Activated naive CD8-positive, alpha-beta T cell treated with anti-CD3 and anti-CD28 coated beads, Interleukin-2, amount 50 U/mL, for 16 hours (primary cell): ENCODE measurements at places on chromosomes 6 and 20.

GRCh38 chr20:32965581-32966373 is 38.5 kb downstream of the SUN5 start:
- no peak for DNase-seq

- DNase-seq = no peak
Observed at GRCh38 chr20:37366743-37367142, 20.8 kb downstream of the SRC start.

DNA sequence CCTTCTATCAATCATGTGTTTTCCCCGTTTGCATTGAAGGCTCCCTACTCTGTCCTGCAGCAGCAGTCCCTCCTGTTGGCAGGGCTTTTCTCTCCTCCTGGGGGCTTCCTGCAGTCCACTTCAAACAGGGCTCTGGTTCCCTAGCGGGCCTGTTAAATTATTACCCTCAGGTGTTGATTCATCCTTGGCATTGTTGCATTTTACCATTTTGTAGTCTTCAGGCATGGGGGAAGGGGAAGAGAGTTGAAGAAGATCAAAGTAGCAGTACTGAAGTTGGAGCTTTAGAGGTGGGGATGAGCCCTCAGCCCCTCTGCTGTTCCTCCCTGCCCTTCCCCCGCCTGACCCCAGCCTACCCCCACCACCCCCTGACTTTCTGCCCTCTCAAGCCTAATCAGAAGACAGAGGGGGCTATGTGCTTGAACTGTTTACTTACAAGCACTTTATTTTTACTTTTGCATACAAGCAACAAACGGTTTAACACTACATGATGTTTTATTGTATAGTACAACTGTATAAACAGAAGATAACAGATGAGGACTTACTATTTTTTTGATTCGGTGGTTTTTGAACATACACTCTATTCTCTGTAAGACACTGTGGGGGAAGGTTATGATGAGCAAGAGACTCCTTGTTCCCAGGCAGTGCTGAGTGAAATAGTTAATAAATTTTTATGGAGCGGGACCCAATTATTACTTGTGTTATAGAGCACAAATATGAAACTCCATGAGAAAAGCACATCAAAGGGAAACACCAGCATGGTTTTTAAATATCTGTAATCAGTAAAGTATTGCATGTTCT is 169.7 kb downstream of the EYA4 start:
- no peak for DNase-seq

DNA sequence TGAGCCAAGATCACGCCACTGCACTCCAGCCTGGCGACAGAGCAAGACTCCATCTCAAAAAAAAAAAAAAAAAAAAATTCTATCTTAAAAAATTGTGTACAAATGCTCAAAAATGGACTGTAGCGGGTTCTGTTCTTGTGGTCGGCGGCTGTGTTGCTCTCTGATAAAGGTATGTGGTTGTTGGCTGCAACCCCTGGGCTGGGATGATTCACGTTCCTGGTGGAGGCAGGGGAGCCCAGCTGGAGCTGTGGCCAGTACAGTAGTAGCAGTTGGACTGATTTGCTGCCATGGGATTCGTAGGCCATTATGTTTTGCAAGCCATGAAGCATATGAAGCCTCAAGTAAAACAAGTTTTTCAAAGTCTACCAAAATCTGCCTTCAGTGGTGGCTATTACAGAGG is 22.3 kb downstream of the MDN1 start:
- no peak for DNase-seq

GRCh38 chr6:127267646-127268625 is 1.3 kb downstream of the RNF146 start:
- DNase-seq = no peak

- DNase-seq = no peak
Observed at GRCh38 chr6:77368660-77369313, 94.5 kb downstream of the HTR1B start.

GRCh38 chr20:41255655-41256054 is 61.9 kb downstream of the ZHX3 start:
- no peak for DNase-seq

- no peak for DNase-seq
Observed at GRCh38 chr20:36454698-36455427, 86.5 kb upstream of the MYL9 start.

GRCh38 chr6:292506-293192 is 362 bp downstream of the DUSP22 start:
- no peak for DNase-seq

GRCh38 chr20:61440548-61441055 is 188.5 kb downstream of the CDH4 start:
- DNase-seq = no peak

- no peak for DNase-seq
Observed at GRCh38 chr6:91376686-91377085, 789.8 kb upstream of the MAP3K7 start.

- no peak for DNase-seq
Observed at GRCh38 chr6:109221543-109222195, 126.4 kb downstream of the CEP57L1 start.

DNA sequence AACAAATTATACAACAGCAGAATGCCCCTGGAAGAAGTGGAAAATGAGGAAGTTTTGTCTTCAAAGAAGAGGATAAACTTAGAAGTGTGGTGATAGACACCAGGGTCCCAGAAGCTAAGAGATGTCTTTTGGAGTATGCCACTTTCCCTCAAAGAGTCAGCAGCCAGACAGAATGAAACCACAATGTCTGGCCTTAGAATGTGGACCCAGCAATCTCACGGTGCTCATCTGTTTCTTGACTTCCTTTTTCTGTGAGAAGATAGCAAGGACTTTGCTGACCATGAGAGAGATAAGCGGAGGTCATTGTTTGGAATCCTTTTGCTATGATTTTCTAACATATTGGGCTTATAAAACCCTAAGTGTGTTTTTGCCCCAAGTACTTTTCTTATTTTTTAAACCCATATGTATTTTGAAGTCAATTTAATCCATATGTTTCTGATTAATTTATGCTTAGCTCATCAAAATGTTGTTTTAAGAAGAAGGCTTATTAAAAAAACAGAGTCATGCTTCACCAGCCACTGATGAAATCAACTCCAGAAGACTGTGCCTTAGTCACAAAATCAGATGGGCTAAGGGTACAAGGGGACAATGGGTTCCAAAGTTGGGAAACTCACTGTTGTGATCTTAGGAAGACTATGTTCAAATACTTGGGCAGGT is 451.2 kb upstream of the JAG1 start:
- DNase-seq = no peak

DNA sequence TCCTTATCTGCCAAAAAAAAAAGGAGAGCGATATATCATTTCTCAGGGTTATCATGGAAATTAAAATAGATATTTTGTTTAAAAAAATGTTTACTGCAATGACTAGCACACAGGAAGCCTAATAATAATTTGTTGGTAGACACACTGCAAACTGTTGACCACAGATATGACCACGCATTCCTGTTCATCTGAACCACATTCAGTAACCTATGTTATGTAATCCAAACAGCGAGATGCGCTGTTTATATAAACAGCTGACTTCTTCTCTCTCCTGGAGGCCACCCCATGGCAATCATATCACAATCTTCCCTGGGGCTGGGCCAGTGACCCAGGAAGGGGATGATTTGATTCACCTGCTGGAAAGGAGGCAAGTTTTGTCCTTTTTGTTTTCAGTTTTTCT is 129.3 kb upstream of the UST start:
- DNase-seq = no peak

GRCh38 chr20:32541323-32542258 is 43.5 kb downstream of the NOL4L start:
- no peak for DNase-seq

DNA sequence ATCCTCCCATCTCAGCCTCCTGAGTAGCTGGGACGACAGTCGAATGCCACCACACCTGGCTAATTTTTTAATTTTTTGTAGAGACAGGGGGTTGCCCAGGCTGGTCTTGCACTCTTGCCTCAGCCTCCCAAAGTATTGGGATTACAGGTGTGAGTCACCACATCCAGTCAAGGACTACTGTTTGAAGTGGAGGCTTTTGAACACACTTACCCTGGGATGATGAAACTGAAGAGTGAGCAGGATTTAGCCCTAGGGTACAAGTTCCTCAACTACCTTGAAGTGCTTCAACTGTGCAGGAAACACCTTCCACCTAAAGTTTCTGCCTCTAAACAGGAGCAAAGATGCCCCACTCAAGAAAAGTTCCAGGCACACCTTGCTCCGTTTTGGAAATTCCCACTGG is 15.7 kb upstream of the PARD6B start:
- DNase-seq = no peak

GRCh38 chr6:24574809-24575208 is 71.2 kb downstream of the KIAA0319 start:
- DNase-seq = no peak

DNA sequence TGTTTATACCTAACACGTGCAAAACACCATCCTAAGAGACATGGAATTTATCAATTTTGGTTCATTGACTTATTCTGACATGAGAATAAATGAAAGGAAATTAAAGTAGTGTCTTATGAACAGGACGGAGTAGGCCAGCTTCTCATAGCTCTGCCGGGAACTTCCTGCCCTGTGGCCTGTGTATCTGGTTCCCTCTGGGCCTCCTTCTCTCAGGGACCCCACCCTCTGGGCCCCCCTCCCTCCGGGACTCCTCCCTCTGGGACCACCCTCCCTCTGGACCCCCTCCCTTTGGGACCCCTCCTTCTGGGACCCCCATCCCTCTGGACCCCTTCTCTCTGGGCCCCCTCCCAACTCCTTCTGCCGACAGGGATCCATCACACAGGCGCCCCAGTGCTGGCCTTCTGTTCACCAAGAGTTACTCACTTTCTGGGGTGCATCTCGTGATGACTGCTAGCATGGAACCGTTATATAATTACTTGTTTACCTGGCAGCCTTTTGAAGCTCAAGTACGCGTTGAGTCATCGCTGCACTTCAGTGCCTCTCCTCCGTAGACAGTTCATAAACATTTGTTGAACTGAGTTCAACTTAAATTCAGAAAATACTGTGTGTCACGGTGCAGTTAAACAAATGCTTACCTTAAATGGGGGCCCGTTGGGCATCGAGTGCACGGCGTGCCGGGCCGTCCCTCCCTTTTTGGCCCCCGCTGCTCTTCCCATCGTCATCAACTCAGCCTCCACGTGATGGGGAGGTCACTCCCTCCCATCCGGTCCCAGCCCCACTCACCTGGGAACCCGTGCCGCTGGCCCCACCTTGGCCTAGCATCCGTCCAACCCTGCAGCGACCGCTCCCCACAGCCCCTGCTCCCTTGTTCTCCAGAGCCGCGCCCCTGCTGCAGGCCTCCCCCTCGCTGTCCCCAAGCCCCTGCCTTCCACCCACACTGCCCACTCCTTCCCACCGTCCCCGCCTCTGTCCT is 8.1 kb downstream of the CCR6 start:
- no peak for DNase-seq

DNA sequence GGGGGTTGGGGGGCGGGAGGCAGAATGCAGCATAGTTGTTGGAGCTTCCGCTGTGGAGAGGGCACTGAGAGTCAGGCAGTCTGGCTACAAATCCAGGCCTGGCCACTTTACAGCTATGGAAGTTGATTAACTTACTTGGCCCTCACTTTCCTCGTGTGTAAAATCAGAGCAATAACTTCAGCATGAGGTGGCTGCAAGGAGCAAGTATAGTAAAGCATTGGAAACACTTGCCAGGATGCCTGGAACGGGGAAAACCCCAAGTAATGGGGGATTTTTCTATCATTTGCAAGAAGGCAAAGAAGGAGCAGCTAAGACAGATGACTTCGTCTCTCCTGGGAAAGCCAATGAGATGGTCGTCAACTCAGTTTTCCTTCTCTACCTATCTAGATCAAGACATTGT is 35.8 kb downstream of the AGPAT4 start:
- DNase-seq = no peak

DNA sequence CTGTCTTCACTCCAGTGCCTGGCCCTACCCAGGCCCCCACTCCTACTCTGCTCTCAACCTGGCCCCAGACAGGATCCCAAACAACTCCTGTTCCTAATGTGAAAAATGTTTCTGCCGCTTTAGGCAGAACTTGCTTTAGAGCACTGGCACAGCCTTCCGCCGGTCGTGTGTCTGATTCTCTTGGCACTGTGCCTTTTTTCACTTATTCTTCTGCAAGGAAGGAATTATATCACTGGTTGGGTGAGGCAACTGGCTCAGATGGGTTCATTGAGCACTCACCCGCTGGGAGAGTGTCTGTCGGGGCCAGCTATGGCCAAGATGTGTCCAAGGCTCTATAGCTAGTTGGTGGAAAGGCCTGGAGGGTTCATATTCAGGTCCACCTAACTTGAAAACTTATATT is 33.6 kb upstream of the HLA-A start:
- no peak for DNase-seq

GRCh38 chr6:134810402-134810801 is 139.5 kb downstream of the ALDH8A1 start:
- DNase-seq = no peak

GRCh38 chr20:57244627-57245214 is 21.7 kb downstream of the BMP7 start:
- no peak for DNase-seq

DNA sequence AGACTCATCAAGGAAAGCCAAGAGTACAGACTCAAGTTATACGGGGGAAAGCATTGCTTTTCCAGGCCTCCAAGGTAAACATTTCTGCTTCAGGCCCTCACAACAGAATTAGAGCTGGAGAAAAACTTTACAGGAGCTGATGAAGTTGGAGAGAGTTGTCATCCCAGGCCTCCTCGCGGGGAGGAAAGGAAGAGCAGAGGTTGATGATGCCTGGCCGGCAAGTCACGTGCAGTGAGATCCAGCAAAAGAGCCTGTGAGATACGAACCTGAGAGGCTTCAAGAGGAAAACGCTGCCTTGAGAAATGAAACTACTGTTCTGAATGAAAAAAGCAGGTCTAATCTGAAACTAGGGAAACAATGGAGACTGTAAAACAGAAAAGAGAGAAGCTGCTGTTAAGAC is 122.9 kb downstream of the FAM120B start:
- DNase-seq = no peak

DNA sequence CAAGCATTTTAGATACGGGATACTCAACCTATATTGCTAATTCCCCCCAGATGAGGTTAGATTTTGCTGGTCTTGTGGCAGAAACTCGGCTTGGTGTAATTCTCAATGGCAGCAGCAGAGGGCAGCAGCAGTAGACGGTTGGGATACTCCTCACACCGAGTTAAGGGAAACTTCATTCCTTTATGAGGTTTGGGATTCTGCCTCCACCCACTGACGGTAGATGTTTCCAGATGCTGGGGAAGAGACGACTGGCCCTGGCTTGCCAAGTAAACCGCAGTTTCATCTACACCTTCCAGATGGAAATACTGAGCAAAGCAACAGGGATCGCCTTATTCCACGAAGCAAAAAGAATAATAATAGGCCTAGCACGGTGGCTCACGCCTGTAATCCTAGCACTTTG is 8.2 kb upstream of the TBC1D7 start:
- peak; percentile 64 for DNase-seq

DNA sequence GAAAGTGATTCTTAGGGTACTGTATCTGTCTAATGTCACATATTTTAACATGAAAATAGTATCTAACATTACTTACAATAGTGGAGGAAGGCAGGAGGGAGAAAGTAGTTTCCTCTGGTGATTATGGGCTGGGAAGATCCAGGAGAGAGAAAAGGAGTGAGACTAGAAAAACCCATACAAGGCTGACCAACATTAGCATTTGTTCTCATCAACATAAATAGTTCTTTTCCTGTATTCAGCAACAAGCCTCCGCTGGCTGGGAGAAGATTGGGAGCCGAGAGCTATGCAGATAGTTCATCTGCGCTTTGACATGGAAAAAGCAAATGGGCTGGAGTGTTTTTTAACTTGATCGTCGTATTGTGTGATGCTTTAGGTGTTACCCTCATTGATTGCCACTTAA is 239.4 kb downstream of the PHACTR1 start:
- DNase-seq = no peak

- no peak for DNase-seq
Observed at GRCh38 chr6:156978948-156979347, 201.8 kb downstream of the ARID1B start.

- DNase-seq = peak; percentile 49
Observed at GRCh38 chr20:31569163-31570020, 35.7 kb upstream of the ID1 start.

GRCh38 chr6:161829291-161829729 is 555.4 kb upstream of the AGPAT4 start:
- no peak for DNase-seq
